ENCODE measurements at places on chromosomes 12 and 14.

- no peak for DNase-seq
These were observed 118.6 kb upstream of the RTL1 start for GRCh38 chr14:101022121-101022520.

DNA sequence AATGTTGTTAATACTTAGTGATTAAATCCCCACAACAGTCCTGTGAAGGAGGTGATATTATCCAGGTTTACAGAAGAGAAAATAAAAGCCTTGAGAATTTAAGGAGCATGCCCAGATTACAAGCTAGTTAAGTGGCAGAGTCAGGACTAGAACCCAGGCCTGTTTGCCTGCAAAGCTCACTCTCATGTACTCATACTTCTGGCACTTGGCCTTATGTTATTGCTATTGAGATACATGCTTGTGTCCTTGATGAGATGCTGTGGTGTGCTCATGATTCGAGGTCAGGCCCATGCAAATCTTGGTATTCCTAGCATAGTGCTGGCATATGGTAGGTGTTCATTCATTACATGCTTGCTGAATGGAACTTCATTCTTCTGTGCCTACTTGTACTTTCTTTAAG, 7.6 kb upstream of the EID3 start:
- DNase-seq = no peak

GRCh38 chr12:113240395-113240794, 19.1 kb downstream of the TPCN1 start:
- no peak for DNase-seq

DNA sequence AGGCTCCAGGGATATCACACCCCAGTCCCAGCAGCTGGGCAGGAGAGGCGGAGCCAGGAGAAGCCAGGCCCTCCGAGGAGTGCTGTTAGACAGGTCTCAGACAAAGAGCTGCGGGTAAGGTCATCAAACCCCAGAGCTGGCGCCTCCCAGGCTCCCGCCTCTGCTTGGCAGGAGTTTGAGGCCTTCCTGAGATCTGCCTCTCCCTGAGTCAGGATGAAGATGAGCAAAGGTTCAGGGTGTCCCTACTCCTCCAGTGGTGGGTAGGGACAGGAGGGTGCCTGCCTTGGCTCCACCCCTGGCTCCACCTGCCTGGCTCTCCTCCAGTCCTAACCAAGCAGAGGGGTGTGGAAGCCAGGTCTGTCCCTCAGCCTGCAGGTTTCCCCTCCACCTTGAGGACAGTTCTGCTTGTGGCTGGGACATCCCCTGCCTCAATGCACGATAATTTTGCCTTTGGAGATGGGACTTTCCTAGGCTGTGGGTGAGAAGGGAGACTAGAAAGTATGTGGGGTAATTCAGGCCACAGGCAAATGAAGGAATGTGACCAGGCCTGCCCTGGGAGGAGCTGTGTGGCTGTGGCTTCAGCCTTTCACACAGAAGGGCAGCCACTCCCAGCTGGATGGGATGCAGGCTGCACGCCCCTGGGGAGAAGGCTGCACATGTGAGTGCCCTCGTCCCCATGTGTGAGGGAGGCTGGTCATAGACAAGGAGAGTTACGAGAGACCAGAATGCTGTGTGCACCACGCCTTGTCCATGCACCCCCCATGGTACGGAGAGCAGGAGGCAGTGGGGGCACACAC, 2.2 kb downstream of the PLEKHG6 start:
- no peak for DNase-seq

- no peak for DNase-seq
These were observed 41.9 kb downstream of the CCDC177 start for GRCh38 chr14:69532561-69533340.

GRCh38 chr12:46391630-46392029, 19.1 kb upstream of the SLC38A2 start:
- DNase-seq = no peak

DNA sequence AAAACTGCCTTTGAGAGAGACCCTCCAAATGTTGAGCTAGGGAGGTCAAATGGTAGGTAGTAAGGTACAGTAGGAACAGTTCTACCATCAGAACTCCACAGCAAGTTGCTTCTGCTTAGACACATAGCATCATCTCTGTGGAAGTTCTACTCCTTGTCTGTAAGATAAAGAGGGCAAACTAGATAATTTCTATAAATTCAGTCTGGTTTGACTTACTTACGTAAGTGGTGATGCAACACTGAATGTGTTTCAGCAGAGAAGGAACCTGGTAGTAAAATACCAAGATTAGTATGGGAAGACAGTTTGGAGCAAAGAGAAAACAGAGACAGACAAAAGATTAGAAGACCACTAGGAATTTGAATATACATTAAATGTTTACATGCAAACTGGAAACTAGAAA, 42.0 kb downstream of the KITLG start:
- no peak for DNase-seq

DNA sequence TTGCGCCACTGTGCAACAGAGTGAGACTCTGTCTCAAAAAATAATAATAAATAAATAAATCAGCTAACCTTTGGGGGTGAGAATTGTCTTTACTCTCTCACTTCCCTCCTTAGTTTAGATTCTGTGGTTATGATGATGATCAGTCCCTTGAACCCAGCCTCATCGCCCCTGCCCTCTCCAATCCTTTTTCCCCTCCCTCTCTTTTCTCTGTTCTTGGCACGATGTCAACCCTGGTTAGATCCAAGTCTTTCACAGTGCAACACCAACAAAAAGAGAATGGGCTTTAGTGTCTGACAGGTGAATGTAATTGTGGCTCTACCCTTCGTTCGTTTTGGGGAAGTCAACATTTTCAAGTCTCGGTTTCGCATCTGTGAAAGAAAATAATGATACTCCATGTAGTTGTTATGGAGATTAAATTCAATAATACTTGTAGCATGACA, 59.0 kb downstream of the NTN4 start:
- DNase-seq = no peak

DNA sequence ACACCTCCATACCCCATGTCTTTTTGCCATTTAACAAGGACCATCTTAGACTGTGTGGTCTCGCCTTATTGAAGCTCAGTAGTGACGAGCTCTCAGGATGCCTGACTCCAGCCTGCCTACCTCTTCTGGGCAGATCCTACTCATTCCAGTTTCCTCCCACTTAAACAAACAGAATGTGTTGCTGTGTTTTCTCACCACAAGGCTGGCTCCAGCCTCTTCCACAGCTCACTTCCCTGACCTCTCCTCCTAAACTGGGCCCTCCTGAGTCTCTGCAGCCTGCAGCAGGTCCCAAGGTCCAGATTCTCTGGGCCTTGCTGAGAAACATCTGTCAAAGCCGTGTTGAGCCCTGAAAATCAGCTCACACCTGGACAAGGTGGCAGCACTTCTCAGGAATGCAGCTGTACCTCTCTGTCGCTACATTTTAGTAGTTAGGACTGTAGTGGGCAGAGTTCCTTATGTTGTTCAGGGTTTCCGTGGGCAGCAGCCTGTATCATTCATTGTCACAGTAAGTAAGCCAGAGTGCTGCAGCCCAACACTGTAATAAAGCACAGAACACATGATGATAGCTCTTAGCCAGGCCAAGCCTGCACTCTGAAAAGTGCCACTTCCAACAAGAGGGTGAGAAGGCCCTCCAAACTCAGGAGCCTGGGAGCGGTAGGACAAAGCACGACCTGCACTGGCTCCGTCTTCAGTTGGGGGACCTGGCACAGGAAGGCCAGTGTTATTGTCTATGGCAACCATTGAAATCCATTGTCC, 68.5 kb downstream of the NKX2-1 start:
- DNase-seq = no peak

All from NCI-H1417 treated with DMSO at 0.1 percent for 48 hours (cell line).